ENCODE measurements at places on chromosomes 6 and 20.

DNA sequence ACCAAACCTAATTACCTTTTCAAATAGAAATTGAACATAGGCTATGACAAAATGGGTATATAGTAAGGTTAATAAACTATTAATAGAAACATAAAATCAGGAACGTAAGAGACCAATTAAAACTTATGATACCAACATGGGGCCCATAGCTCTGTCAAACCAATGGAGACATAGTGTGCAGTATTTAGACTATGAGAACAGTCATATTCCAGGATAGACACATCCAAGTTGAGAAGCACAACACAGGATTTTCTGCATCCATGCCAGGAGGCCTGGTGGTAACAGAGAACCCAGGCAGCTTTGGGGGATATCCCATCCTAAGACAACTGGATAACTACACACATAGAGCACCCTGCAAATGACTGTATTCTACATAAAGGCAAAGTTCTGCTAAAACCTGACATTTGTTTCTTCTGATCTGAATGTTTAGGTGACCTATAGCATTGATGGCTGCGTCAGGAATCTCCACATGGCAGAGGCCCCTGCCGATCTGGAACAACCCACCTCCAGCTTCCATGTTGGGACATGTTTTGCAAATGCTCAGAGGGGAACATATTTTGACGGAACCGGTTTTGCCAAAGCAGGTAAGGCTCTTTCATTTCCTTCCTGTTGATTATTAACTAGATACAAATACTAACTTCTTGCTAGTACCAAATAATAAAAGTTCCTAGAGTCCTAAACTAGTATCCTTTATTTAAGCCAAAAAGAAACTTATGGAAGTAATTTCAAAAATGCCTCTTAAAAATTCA lies 202.7 kb downstream of the ARHGAP18 start:
- DNase-seq = no peak

- DNase-seq = no peak
These were observed 16.6 kb downstream of the KIF3B start for GRCh38 chr20:32294071-32294470.

DNA sequence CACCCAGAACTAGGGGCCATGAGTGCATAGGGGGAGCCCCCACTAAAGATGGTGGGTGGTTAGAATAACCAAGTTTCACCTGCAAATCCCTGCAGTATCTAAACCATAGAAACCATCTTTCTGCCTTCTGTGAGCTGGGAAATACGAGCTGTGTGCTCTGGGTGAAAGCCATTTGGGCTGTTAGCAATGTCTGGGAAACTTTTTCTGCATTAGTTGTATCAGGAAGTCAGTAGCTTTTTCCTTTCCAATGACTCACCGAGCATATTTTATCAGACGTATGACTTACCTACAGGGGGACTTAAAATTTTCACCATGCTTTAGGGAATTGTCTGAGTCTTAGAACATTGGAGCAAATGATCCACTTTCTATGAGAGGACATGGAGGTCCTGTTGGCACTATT lies 584.0 kb downstream of the QKI start:
- no peak for DNase-seq

DNA sequence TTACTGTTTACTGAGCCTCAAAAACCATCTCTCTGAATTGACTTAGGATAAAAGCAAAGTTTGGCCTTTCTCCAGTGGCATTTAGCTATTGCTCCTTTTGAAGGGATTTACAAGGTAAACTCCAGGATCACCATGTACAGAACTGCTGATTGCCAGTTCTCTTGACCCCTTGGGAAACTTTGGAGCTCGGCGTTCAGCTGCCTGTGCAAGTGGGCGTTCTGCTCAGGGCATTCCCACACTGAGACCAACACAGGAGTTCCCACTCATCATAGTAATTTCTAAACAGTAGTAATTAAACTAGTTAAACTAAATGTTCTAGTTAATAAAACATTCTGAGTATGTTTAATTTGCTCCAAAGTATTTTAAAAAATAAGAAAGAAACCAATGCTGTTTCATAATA lies 14.9 kb downstream of the KCNQ5 start:
- no peak for DNase-seq
